ENCODE measurements at places on chromosomes 11 and 22.

DNA sequence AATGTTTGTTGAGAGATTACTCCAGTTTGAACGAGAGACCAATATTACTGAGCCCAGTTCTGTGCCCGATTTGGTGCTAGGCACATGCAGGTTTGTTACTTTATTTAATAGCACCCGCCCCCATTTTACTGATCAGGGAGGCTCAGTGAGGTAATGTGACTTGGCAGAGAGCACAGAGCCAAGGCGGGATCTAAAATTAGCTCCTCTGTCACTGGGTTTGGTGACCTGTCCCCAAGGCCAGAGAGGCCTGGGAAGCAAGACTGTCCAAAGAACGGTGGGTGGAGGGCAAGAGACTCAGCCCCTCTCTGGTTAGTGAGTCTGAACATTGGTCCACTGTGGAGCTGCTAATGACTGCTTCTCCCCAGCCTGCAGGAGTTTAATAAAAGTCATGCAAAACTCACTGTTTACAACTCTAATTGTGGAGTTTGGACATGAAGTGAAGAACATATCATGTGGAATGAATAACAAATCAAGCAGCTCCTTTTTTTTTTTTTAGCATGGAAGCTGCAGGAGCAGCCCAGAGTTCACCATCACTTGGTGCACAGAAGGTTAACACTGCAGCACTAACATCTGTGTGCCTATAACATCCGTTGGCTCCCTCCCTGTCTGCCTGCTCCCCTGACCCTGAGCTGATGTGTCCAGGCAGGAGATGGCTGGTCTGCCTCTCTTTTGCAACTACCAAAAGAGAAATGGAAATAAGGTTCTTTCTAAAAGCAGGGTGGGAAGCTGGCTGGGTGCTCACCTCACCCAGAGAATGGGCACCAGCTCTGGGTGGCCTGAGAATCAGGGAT is 39.0 kb downstream of the CSNK2A3 start:
- DNase-seq: no peak

DNA sequence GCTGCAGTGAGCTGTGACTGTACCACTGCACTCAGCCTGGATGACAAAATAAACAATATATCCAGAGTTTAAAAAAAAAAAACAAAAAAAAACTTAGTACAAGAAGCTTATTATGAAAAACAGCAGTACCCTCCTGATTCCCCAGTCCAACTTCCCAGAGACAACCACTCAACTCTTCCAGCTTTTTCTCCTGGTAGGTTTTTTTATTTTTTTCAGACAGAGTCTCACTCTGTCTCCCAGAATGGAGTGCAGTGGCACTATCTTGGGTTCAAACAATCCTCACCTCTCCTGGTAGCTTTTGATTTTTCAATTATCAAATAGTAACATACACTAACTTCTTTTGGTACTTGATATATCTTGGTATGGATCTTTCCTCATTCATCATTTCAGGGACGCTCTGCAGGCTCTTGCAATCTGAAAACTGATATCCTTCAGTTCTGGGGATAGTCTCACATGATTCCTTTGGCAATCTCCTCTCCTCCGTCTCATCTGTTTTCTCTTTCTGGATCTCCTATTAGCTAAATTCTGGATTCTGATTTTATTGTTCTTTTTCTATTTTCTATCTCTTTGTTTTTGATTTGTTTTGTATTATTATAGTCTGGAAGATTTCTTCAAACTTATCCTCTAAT is 44.9 kb downstream of the ALG9 start:
- no peak for DNase-seq

- no peak for DNase-seq
These were observed 6.4 kb upstream of the CDPF1 start for GRCh38 chr22:46256358-46256958.

DNA sequence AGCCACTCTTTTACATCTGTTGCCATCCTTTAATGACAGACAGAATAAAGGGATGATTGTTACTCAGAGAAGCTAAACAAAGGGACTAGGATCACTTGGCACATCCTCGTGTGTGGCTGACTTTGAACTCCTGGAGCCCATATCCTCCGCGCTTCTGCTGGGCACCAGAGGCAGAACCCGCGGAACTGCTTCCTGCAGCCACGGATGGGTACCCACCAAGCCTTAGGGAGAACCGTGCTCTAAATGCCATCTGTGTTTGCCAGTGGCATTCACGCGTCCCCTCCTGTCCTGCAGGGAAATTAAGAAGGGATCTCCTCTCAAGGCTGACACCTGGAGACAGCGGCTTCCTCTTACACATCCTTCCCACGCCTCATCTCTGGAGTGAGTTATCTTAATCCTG is 294.4 kb downstream of the NTM start:
- no peak for DNase-seq

DNA sequence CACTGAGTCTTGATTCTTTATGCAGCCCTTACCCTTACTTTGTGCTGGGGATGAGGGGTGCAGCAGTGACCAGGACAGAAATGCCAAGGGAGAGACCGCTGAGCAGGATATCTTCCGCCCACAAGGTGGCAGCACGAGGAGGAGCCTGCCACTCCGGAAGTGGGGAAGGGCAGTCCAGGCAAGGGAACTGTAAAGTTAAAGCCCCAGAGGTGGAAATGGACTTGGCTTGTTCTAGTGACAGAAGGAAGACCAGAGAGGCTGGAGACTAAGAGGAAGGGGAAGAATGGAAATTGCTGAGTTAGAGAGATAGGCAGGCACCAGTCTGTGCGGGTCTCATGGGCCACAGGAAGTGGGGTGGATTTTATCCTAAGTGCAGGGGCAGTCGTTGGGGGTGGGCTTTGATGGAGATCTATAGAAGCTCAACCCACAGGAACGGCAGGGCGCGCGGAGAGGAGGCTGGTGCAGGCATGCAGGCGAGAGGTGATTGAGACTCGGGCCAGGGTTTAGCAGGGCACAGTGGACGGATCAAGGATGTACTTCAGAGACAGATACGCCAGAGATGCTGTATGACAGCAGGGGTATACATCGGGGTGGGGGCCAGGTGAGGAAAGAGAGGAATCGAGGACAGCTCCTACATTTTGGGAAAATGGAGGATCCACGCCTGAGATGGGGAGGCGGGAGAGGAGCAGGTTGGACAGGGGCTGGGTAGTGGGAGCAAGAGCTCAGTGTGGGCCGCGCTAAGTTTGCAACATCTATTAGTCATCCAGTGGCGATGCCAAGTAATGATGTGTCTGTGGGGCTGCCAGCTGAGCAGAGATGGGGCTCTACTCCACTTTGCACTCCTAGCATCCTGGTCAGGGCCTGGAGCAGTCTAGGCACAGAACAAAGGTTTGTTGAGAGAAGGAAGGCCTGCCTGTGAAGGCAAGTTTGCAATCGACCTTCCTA is 3.3 kb upstream of the GRK2 start:
- DNase-seq: no peak

GRCh38 chr11:64591257-64592233 is 525 bp downstream of the SLC22A12 start:
- DNase-seq: no peak

DNA sequence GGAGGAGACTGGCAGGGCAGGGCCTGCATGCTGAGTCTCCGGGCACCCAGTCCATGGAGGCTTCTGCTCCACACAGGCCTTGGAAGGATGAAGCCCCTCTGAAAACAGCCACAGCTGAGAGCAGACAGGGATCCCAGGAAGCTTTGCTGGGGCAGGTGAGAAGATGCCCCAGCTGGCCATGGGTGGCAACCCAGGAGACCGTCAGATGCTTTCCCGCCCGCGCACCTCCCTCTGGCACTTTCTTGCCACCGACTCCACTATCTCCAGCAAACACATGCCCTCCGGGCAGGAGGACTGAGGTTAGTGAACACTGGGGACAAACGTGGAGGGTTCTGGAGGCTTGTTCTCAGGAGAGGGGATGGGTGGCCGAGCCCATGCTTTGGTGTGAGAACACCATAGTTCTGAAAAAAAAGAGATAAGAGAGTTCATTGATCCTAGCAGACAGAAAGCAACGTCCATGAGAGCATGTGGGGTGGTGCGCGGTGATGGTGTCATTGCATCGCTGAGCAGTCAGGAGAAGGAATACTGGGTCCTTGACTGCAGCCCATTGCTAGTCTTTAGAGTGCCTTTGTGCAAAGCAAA is 2.3 kb downstream of the C1QTNF6 start:
- no peak for DNase-seq

DNA sequence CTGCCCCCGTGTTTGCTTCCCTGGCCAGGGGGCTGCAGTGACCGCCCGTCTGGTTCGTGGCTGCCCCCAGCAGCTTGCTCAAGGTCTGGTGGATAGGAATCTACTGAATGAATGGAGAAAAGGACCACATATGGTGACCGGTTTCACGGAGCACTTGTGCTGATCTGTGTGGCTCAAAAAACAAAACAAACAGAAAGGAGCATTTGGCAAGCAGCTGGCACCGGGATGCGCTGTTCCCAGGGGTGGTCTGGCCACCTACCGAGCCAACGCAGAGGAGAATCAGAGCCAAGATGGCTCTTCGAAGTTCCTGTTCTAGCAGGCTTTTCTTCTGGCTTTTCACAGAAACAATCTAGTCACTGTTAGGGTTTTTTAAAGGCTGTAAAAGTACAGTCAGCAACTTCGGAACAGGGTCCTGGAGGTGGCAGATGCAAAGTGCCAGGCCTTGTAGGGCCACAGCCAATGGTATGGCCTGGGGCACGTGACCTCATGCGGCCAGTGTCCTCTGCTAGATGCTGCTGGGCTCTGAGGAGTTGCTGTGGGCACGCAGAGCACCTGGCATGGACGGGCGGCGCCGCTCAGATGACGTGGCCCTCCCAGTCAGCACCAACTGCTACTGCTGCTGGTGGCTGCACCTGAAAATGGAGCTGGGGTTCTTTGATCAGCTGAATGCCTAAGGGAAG is 27.3 kb upstream of the PACSIN2 start:
- no peak for DNase-seq

DNA sequence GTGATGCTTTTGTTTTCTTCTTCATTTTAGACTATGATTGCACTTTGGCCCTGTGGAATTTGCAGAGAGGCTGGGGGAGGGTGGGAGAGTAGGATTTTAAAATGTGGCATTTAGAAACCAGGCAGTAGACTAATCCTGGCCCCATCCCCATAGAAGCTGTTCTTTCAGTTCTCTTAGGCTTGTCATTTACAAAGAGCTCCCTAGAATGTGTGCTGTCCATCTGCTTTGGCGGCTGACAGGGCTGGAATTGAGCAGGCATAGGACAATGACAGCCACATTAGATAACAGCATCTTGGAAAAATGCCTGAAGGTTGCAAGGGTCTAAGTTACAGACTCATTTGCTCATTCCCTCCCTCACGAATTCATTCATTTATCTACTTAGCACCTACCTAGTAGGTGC is 9.8 kb downstream of the INSC start:
- no peak for DNase-seq

- peak; percentile 76 for DNase-seq
These were observed 548.0 kb downstream of the ETS1 start for GRCh38 chr11:128039140-128040021.

- no peak for DNase-seq
These were observed 88.1 kb downstream of the RELT start for GRCh38 chr11:73464347-73464746.

- DNase-seq: no peak
These were observed 51.4 kb upstream of the WNT7B start for GRCh38 chr22:46028106-46028991.

- no peak for DNase-seq
These were observed 126.0 kb downstream of the CTTN start for GRCh38 chr11:70524096-70524922.

GRCh38 chr22:43881091-43882061 is 10.4 kb downstream of the PNPLA5 start:
- DNase-seq: no peak

DNA sequence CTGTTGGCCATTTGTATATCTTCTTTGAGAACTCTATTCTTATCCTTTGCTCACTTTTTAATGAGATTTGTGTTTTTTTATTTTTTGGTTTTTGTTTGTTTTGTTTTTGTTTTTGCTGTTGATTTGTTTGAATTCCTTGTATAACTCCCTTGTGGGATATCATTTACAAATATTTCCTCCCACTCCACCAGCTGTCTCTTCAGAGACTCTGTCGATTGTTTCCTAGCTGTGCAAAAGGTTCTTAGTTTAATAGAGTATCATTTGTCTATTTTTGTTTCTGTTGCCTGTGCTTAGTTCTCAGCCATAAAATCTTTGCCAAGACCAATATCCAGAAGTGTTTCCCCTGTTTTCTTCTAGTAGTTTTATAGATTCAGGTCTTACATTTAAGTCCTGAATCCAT is 82.4 kb downstream of the ARHGAP32 start:
- no peak for DNase-seq

GRCh38 chr22:37163575-37164504 is 14.1 kb upstream of the IL2RB start:
- DNase-seq: peak; percentile 73

DNA sequence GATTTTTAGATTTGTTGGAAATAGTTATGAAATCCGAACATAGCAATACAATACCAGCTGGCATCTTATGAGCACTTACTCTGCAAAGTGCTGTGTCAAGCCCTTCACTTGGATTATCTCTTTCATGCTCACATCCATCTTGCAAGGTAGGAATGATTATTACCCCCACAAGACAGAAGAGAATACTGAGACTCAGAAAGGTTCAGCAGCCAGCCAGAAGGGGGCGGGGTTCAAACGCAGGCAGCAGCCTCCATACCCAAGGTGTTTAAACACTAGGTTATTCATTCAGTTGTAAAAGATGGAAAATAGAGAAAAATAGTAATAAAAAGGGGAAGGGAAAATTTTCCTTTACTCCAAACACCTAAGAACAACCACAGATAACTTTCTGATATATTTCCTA is 158.5 kb downstream of the CCDC34 start:
- no peak for DNase-seq

DNA sequence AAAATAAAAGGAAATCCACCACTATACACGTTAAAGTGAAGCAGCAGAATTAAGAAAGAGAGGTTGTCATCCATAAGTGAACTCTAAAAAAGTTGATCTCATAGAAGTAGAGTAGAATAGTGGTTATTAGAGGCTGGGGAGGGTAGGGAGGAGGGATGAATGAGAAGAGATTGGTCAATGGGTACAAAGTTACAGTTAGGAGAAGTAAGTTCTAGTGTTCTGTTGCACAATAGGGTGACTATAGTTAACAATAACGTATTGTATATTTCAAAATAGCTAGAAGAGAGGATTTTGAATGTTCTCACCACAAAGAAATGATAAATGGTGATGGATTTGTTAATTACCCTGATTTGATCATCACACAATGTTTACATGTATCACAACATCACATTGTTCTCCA is 72.0 kb downstream of the CD82 start:
- DNase-seq: no peak

DNA sequence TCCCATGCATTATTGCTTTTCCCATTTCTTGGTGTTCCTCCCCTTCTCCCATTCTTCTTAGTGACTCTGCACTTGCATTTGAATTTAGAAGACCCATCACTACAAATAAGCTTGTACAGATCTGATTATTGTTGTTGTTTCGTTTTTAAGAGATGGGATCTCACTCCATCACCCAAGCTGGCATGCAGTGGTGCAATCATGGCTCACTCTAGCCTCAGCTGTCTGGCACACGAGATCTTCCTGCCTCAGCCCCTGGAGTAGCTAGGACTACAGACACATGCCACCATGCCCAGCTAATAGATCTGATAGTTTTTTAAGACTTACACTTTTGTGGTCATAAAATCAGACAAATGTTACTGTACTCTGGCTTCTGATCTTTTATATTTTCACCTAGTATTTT is 252.1 kb downstream of the DDX10 start:
- DNase-seq: no peak

Data from stimulated activated CD4-positive, alpha-beta T cell treated with anti-CD3 and anti-CD28 coated beads, Interleukin-12 subunit alpha, Interleukin-12 subunit beta, amount 100 ng/mL, for 48 hours (primary cell).